Stimulated activated CD4-positive, alpha-beta T cell treated with anti-CD3 and anti-CD28 coated beads, Interleukin-4, amount 100 ng/mL, for 4 hours (primary cell): ENCODE measurements at places on chromosomes 3 and 15.
A peak's percentile ranks its signal among the peaks of the same experiment; 100 is the strongest.

- DNase-seq, result no peak
Observed at GRCh38 chr3:193585530-193585929, 7.5 kb upstream of the OPA1 start.

DNA sequence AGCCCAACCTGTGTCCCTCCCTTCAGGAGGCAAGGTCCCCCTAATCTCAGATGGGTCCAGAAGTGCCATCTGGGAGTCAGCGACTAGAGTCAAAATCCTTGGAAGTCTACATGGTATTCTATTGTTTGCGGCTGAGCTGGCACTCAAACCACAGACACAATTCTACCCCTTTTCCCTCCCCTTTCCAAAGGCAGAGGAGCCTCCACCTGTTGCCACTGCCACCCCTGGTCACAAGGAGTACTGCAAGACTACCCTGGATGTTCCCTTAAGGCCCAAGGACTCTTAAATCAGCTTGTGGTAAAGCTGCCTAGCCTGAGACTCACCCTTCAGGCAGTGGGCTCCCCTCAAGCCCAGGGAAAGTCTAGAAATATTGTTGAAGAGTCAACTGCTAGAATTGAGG, 4.3 kb upstream of the OR5H6 start:
- DNase-seq, result no peak

DNA sequence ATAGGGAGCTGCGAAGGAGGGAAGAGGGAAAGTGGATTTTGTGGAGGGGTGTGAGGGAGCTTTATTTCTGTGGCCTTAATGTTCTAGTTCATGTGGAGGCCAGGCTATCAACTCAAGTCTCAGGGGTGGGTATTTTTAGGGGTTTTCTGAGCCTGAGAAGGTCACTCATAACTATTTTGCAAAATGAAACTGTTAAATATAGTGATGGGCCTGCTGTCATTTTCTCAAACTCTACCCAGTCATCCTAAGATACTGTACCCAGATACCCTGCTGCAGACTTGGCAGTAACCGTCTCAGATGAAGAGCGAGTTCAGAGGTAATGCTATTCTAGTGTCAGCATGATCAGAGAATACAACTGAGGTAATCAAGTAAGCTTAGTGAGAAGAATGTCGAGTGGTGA, 545.0 kb upstream of the TBL1XR1 start:
- no peak for DNase-seq

DNA sequence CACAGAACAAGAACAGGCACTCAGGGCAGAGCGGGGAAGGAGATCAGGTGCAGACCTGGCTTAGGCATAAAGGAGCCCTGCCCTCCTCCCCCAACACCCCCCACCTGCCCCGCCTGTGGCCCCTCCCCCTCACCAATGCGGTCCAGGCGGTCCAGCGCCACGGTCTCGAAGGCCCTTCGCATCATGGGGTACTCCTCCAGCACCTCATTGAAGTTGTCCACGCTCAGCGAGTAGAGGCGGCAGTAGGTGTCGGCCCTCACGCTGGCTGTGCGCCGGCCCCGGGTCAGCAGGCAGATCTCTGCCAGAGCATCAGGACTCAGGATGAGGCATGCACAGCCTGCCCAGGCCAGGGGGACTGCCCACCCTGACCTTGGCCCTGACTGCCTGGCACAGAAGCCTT, 44.8 kb downstream of the HCN4 start:
- no peak for DNase-seq

- no peak for DNase-seq
Observed at GRCh38 chr15:23646165-23647000, 1.3 kb downstream of the MAGEL2 start.

DNA sequence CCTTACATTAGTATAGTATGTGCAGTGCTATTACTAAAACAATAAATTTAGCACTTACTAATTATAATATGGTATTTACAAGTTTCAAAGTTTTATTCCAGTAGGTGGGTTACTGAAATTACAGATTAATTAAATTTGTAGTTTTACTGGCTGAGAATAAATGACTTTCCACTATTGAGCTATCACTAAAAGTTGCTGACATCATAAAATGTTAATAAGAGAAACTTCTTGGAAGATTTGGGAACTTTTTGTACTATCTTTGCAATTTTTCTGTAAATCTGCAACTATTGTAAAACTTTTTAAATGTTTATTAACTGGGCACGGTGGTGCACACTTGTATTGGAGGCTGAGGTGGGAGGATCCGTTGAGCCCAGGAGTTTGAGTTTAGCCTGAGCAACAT, 247.7 kb downstream of the UBE2E2 start:
- DNase-seq, result no peak

- no peak for DNase-seq
Observed at GRCh38 chr3:77648214-77648613, 608.3 kb downstream of the ROBO2 start.

DNA sequence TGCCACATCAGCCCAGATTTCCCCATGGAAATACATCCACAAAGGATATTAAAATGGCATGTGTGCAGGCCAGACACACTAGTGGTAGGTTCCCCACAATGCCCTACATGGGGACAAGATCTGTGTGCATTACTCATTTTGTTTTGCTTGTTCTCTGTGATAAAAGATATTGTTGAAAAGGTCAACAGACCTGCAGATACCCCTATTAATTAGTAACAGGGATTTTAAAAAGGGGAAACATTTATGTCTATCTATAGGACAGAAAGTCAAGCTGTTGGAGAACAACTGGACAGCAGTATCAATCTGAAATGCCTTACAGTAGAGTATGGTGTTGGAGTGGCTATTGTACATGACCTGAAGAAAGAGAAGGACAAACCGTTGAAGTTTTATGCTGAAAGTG, 596.0 kb upstream of the GRM7 start:
- no peak for DNase-seq

GRCh38 chr3:152511904-152512303, 243.2 kb downstream of the MBNL1 start:
- no peak for DNase-seq

GRCh38 chr3:25663869-25664811, 567 bp downstream of the TOP2B start:
- DNase-seq, result peak; percentile 64

DNA sequence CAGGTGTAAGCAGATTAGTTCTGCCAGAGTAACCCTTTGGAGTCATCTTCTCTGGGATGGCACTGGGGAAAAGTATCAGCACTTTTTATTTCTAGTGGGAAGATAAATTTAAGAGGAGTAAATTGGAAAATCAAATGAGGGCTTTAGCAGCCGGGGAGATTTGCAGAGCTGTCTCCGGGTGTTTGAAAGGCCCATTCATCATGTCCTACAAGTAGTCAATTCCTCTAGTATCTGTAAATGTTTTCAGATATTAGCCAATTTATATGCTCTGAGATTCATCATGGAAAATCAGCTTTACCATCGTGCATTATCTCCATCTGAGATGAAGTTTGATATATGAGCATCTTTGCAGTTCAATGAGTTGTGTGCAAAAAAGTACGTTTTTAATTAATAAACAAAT, 93.6 kb downstream of the CDIN1 start:
- DNase-seq, result no peak
